Activated CD4-positive, alpha-beta T cell treated with anti-CD3 and anti-CD28 coated beads for 4 hours (primary cell): ENCODE measurements at places on chromosomes 12 and 14.
A peak's percentile ranks its signal among the peaks of the same experiment; 100 is the strongest.

DNA sequence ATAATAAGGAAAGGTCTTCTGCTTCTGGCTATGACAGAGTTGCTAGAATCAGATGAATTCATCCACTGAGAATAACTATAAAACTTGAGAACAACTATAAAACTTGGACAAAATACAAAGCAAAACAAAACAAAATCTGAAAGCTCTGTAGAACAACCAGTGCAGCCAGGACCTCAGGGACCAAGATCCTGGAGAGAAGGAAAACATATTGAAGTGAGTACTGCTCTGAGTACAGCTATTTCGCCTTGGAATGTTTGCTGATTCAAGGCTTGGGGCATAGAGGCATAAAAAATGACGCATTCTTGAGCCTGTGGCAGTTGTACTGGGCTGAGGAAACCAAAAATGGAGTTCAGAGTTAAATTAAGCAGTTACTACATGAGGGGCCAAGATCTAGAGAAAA is 21.7 kb downstream of the FOXA1 start:
- no peak for DNase-seq

DNA sequence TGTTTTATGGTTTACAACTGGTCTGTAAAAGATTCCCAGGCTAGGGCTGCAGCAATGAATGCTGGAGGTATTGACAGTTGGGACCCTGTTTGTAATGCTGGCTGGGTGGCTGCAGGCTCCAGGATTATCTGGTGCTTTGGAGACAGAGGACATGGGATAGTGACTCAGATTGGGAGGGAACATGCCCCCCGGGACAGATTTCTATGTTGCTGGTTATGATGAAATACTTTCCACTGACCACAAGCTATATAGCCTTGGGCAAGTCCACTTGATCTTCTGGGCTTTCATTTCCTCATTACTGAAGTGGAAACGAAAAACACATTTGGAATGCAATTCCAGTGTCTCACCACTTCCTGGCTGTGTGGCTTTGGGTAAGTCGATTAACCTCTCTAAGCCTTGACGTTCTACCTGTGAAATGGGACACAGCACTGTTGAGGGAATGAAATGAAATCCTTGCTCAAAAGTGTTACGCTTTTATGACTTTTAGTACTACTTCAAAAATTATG is 6.3 kb upstream of the TPCN1 start:
- DNase-seq, result no peak

- no peak for DNase-seq
Observed at GRCh38 chr14:57851354-57851753, 14.5 kb downstream of the SLC35F4 start.

GRCh38 chr12:106311139-106311538 is 8.6 kb downstream of the TCP11L2 start:
- DNase-seq, result no peak

DNA sequence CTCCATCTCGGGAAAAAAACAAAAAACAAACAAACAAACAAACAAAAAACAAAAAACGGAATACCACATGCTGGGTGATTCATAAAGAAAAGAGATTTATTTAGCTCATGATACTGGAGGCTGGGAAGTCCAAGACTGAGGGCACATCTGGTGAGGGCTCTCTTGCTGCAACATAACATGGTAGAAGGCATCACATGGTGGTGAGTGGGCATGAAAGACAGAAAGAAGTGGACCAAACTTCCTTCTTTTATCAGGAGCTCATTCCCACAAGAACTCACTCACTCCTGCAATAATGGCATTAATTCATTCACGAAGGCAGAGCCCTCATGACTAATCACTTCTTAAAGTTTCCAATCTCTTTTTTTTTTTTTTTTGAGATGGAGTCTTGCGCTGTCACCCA is 8.0 kb upstream of the LGMN start:
- DNase-seq, result no peak

DNA sequence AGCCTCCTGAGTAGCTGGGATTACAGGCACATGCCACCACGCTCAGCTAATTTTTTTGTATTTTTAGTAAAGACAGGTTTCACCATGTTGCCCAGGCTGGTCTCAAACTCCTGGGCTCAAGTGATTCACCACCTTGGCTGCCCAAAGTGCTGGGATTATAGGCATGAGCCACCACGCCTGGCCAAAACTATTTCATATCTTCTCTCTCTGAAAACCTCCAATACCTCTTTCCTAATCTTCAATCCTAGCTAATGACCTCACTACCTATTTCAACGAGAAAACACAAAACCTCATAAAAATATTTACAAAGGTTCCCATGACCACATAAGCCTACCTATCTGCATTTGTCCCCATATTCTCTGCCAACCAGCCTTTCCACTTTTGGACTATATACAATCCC is 32.3 kb upstream of the ANKS1B start:
- DNase-seq, result no peak

- DNase-seq, result no peak
Observed at GRCh38 chr12:2411616-2412304, 359.0 kb downstream of the CACNA1C start.

DNA sequence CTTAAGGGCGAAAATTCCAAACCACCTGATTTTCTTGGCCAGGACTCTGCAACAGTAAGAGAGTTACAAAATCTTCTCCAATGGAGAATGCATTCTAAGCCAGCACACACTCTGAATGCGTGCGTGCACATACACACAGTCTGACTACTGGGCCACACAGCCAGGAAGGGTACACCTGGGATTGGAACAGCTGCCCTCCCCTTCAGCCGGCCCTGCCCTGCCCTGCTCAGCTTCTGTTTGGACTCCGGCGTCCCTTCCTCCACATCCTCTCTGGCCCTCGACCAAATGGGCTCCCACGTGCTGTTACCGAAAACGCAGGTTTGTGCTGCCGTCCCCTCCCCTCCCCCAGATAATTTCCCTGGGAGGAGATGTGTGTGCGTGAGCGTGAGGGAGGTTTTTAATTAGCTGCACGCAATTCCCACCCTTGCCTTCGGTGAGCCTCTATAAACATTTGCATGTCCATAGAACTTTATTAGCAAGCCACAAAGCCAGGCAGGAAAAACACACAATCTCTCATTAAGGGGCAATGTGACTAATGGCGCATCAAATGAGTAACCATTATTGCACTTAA is 43.0 kb downstream of the CCNK start:
- DNase-seq, result no peak

GRCh38 chr12:50985322-50985721 is 33.0 kb downstream of the HIGD1C start:
- peak; percentile 14 for DNase-seq

- no peak for DNase-seq
Observed at GRCh38 chr14:36662258-36662542, 540 bp downstream of the PAX9 start.

DNA sequence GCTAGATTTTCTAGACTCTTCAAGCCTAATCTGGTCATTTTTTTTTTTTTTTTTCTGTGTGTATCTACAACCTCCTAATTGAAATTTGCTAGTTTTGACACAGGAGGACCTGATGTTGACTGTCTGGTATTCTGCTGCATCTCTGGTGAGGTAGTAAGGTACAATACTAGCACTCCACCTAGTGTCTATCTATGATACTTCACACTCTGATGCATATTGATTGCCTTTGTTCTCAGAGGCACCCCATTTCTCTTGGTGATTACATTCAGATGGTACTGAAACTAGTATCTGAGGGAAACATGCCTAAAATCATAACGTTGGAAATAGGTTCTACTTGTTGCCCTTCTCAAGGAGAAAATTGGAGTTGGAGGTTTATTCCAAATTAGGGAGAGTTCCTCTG is 930.5 kb upstream of the NOVA1 start:
- no peak for DNase-seq

GRCh38 chr12:51262758-51263177 is 7.4 kb downstream of the SMAGP start:
- no peak for DNase-seq

DNA sequence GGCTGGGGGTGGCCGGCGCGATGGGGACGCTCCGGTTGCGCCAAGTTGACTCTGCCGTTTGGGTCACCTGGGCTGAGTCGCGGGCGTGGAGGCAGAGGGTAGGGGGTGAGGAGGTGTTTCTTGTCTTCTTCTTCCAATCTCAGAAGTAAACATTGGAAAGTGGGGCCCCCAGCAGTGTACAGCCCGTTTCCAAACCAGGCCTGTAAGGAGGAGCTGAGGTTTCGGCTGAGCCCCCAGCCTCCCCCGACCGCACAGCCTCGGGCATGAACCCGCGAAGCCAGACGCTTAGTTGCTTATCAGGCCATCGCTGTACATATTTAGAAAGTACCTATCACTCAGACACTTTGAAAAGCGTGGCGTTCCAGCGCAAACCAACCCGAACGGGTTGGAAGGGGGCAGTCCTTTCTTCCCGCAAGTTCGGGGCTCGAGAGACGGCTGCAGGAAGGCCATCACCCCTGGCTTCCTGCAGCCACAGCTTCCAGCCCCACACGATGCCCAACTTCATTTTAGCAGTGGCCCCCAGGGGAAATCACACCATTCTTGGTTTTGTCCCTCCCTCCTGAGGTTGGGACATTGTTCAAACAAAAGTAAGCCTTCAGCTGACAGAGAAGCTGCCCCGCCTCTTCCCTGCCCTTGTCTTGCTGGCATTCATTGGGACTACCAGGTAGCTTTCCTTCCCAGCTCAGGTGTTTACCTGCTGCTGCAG is 164.1 kb downstream of the ZFP36L1 start:
- no peak for DNase-seq

DNA sequence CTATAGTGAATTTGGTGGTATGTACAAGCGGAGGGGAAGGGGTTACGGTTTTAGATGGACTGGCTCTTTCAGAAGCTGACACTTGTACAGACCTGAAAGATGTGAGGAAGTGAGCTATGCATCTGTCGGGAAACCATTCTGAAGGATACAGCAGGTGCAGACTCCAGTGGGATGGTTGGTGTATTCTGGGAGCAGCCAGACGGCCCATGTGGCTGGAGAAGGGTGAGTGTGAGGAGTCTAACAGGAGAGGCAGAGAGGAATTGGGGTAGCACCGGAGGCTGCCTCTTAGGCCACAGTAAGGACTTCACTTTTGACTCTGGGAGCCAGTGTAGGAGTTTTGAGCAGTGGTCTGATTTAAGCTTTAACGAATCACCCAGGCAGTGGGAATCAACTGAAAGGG is 90.7 kb downstream of the APAF1 start:
- DNase-seq, result no peak

DNA sequence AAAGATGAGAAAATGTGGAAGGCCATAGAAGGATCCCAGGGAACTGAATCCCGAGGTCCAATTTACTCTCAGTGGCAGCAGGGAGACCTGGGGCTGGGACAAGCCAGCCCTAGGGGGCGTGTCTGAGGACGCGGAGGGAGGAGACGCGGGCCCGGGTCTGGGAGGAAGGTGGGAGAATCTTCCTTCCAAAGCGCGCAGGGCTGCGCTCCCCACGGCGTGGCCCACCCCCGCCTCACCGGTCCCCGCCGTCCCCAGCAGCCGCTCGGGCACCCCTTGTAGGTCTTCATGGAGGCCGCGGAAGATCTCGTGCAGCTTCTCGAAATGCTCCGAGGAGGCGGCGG is 323 bp downstream of the VTI1B start:
- peak; percentile 51 for DNase-seq

- peak; percentile 59 for DNase-seq
Observed at GRCh38 chr12:120468821-120469449, 613 bp downstream of the SRSF9 start.

DNA sequence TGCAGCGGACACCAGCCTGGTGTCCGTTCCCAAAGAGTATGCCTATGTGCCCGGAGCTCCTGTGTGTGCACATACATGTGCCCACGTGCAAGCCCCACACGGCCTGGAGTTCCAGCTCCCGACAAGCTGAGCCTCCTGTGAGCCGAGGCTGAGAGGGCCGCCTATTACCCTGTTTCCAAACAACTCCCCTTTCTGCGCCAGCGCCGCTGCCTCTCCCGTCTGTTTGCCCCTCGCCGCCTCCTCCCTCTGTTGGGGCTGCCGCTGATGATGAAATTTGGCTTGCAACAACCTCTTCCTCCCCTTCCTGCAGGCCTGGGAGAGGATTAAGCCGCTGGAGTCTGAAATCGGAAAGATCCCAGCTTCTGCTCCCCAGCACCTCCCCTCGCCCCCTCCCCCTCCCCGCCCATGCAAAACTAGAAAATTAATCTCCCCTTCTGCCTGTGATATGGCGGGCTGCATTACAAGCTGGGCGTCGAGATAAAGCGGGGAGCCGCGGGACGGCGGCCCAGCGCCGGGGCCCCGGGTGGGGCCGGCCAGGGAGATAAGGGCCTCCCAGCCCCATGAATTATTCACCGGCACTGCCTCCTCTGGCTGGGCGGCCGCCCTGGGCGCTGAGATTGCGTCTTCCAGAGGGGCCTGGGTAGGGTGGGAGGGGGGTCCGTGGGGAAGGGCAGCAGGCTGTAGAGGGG is 6.8 kb upstream of the ASIC1 start:
- DNase-seq, result no peak

- DNase-seq, result no peak
Observed at GRCh38 chr14:81423504-81423903, 23.4 kb upstream of the STON2 start.
